ENCODE measurements at places on chromosomes 7 and 10. TPM values are rescaled to one million over a fixed set of nuclear protein-coding genes. Genes with fewer than 3 reads are reported as not detected.

ASB13 gene
- total RNA-seq, result 14.8 TPM

ECHDC3 gene
- total RNA-seq, result 0.36 TPM

- no peak for DNase-seq
These were observed 238.2 kb upstream of the FAM3C start for GRCh38 chr7:121634356-121634755.

GRCh38 chr7:33091641-33092191 lies 17.5 kb downstream of the RP9 start:
- no peak for DNase-seq

LRIT1 gene
- total RNA-seq, result not detected

GIMAP6 gene
- 0.36 TPM for total RNA-seq
